Motor neuron (in vitro differentiated cells): ENCODE measurements at places on chromosomes 3 and 15. TPM values are rescaled to one million over a fixed set of nuclear protein-coding genes. Genes with fewer than 3 reads are reported as not detected.
A peak's percentile ranks its signal among the peaks of the same experiment; 100 is the strongest.

- no peak for ATAC-seq
These were observed 63.6 kb downstream of the OSBPL10 start for GRCh38 chr3:31917303-31918005.

DNA sequence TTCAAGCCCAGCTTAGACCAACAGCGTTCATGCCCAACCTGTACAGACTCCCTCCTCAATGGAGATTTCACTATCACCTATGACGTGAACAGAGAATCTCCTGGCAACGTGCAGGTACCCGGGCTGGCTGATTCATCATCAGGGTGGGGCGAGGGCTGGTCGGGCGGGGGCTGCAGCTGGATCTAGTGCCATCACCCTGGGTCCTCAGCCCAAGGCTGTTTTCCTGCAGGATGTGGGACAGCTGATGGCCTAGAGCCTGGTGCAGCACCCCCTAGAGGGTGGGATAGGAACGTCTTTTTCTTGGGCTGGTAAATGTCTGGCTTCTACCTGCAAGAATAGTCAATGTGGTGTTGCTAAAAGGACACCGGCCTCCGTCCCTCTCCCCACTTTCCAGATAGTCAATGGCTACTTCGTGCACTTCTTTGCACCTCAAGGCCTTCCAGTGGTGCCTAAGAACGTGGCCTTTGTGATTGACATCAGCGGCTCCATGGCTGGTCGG, 4.4 kb downstream of the ITIH3 start:
- ATAC-seq = no peak

DNA sequence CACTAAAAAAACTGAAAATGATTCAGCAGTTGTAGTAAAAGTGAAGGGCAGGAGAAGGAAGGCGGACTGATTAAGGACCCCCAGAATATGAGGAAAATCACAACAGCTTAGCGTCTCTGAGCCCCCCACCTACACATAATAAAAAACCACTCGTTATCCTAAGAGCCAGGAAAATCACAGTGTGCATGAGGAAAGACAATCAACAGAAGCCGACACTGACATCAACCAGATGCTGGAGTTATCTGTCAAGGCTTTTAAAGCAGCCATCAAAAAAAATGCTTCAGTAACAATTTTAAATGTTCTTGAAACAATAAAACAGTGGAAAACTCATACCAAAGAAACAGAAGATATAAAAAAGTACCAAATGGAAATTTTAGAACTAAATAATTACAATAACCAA, 9.7 kb upstream of the CXCR6 start:
- no peak for ATAC-seq

GRCh38 chr3:131541288-131541687, 38.5 kb upstream of the MRPL3 start:
- ATAC-seq = no peak

DNA sequence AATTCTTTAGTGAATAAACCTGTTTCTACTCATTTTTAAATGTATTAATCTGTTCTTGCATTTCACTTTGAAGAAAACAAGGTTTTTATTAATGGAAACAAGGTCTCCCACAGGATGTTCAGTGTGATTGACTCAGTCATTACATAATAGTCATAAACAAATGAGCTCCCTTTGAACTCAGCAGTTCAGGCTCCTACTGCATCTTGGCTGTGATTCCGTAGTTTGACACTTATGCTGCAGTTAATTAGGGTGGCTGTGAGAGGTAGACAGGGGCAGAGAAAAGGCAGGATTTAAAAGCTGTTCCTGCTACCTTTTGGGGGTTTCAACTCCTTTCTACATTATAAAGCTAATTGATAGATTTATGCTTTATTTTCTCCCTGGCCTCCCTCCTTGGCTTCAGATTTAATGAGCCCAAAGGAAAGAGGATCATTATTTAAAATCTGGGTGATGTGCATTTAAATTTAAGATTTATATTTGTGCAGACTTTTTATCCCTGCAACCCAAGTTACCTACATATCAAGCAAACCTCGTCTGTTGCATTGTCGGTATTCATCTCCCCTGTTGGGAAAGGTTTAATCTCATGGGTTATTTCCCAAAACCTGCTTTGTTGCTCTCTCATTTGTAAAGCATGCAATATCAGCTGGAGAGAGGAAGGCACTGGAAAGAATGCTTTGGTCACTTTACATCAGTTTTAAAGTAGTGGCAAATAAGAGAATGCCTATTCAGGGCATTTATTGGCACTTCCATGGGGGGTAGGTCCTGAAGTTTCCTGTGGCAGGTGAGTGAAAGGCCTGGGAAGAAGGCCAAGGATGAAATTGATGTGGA, 345.0 kb upstream of the NR2E3 start:
- peak; percentile 72 for ATAC-seq

DNA sequence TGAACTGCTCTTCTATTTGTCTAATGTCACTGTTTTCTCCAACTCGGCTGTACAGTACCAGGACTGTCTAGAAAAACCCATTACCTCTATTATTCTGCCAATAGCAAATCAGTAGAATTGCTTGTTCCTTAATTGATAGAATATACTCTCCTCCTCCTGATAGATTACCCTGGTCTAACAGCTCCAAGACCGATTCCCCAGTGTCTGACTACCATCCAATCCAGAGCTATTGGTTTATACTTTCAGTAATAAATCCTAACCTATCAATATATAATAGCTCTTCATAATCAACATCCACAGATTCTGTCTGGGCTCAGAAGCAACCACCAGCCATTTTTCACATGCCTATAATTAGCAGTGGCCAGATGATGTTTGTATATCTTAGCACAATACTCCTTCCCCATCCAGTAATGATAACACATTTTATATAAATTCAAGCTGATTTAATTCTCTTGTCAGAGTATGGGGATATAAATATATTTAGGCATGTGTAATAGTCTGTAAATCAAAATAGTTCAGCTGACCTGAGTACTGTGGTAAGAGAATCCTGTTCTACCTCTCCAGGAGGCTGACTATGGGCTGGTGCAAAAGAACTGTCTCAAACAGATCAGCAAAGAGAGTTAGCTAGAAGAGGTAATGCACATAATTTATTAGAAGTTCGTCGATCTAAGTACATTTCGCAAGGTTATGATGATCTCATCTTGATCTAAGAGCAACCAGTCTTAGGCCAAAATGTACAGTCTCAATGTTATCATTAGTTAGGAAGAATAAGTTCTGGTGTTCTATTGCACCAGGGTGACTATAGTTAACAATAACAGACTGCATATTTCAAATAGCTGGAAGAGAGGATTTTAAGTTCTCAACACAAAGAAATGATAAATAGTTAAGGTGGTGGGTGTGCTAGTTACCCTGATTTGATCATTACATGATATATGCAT, 193.4 kb downstream of the SHOX2 start:
- ATAC-seq = peak; percentile 80

DNA sequence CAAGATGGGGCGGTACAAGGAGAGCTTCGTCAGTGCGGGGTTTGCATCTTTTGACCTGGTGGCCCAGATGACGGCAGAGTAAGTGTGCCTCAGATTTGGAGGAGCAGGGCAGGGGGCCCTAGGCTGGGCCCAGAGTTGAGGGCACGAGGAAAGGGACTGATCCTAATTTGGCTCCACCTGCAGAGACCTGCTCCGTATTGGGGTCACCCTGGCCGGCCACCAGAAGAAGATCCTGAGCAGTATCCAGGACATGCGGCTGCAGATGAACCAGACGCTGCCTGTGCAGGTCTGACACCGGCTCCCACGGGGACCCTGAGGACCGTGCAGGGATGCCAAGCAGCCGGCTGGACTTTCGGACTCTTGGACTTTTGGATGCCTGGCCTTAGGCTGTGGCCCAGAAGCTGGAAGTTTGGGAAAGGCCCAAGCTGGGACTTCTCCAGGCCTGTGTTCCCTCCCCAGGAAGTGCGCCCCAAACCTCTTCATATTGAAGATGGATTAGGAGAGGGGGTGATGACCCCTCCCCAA, 19.8 kb downstream of the EPHB3 start:
- ATAC-seq = no peak

DNA sequence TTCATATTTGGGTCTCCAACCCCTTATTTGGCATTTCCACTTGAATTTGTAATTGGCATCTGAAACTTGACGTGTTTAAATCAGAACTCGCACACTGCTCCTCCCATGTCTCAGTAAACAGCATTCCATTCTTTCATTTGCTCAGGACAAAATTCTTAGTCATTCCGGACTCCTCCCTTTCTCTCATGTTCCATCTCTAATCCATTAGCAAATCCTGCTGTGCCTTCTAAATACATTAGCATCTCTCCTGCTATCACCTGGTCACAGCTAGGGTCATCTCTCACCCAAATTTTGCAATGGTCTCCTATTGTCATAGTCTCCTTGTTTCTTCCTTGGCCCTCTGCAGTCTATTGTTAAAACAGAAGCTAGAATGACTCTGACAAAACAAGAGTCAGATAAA, 119.9 kb upstream of the CADPS start:
- ATAC-seq = peak; percentile 86

DNA sequence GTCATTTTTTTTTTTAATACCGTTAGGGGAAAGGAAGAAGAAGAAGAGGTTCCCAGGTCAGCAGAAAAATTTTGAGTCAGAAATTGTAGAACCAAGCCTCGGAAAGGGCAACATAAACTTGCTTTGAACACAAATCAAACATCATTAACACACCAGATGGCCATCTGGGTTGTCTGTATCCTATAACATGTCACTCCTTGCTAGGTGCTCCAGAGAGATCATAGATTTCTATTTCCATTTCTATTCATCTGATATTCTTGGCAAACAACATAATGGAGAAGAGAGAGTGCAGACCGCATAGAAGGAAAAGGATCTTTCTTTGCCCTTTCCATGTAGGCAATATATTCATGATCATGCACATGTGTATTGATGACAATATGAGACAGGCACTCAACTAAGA, 129.5 kb upstream of the STT3B start:
- ATAC-seq = no peak

DNA sequence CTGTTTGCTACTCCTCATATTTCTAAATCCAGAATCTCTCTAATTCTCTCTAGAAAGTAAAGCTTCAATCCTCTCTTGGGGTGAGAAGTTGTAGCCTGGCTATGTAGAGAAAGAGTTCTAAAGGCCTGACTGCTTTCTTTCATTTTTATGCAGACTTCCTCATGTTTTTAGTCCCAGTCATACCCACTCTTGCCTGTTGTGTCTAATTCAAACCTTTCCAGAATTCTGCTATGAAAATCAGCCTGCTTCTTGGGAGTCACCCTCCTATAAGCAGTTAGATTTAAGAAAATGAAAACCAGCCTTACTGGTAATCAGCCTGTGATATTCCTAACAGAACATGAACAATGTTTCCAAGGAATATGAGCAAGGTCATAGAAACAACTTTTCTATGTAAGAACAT, 14.8 kb upstream of the ZNF639 start:
- no peak for ATAC-seq

DNA sequence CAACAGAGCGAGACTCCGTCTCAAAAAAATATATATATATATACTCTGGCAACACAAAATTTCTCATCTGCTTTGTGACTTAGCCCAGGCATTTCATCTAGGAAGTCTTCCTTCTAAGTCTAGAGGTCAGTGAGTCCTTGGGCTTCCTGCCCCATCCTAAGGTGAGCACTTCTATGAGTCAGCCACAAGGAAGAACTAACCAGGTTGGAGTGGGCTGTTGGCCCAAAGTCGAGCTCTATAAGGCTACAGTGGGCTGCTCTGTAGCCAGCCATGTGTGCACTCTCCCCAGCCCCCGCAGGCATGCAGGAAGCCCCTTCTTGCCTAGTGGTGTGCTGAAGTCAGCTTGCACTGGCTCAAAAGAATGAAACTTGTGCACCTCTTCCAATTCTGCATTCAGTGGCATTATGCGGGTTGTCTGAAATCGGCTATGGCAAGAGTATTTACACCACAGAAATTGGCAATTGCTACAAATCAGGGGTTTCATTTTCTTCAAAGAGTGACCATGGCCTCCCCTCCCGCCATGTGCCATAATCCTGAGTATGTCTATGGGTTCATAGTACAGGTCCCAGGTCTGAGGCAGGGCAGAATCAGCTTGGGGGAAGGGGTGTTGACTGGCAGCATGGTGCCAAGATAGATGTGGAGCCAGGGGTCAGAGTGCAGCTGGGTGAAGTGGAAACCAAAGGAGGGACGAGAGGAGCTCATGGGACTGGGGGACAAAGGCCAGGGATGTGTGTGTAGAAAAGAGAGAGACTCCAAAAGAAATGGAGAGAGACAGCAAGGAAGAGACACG, 22.0 kb upstream of the LOXL1 start:
- ATAC-seq = no peak

GRCh38 chr15:64351265-64351664, 4.7 kb downstream of the CSNK1G1 start:
- no peak for ATAC-seq

DNA sequence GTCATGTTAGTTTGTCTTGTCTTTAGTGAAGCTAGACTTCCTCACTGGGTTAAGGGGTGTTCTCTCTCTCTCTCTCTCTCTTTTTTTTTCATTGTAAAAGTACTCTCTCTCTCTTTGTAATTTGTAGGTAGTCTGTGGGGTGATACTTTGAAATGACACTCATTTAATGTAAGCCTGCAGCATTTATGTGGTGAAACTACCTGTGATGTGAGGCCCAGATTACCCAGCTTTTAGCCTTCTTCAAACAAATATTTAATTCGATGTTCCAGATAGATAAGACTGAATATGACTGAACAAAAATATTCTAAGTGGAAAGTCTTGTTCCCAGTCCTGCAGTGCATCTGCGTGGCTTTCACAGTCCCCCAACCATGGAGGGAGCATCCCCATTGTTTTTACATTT, 49.7 kb downstream of the SQOR start:
- ATAC-seq = no peak

- ATAC-seq = no peak
These were observed 27.6 kb upstream of the NPHP3 start for GRCh38 chr3:132749786-132750185.

DNA sequence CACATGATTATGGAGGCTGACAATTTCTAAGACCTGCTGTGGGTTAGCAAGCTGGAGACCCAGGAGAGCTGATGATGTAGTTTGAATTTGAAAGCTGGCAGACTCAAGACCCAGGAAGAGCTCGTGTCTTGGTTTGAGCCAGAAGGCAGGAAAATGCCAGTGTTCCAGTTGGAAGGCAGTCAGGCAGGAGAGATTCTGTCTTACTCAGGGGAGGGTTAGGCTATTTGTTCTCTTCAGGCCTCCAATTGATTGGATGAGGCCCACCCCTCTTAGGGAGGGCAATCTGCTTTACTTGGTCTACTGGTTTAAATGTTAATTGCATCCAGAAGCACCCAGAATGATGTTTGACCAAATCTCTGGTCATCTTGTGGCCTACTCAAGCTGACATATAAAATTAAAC, 40.4 kb upstream of the IGF2BP2 start:
- ATAC-seq = no peak

The NKIRAS1 gene
- total RNA-seq = 37.6 and 44.1 TPM in 2 replicates

The SAMMSON gene
- 0.81 TPM in 1 of 2 replicates, not detected in the other for total RNA-seq

The ALDH1A3 gene
- 0.14 and 0.36 TPM in 2 replicates for total RNA-seq

The CFAP100 gene
- 0.42 and 1.1 TPM in 2 replicates for total RNA-seq

The CPOX gene
- total RNA-seq = 12.0 and 13.8 TPM in 2 replicates

The ANKRD63 gene
- 0.27 TPM in 1 of 2 replicates, not detected in the other for total RNA-seq
